ENCODE measurements at places on chromosomes 12 and 14.

GRCh38 chr14:85566603-85567002 is 36.7 kb downstream of the FLRT2 start:
- no peak for DNase-seq

GRCh38 chr12:3470296-3470695 is 20.7 kb upstream of the PRMT8 start:
- DNase-seq = no peak

DNA sequence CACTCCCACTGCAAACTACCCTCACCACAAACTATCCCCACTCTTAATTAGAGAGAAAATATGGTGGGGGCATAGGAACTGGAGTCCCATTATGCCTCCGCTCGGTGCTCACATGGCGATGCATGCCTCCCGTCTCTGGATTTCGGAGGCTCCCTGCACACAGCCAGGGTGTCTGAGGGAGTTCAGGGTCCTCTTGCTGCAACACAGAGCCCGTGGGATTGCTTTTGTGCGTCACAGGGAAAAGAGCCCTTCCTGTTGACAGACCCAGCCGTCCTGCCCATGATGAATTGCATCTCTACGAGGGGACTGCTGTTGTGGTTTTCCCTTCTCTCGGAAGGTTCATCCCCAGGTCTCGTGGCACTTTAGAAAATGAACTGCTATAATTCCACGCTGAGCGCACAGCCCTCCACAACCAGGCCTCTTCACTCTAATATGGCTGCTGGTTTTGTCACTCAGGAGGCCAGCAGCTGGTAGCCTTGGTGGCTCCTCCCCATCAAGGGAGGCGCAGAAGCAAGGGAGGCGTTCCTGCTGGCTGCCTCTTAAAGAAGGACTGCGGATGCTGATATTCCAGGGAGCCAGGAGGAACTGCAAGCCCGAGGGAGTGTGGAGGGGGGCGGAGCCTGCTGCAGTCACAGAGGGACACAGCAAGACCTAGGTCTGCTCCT is 158.0 kb downstream of the KCNA5 start:
- no peak for DNase-seq

DNA sequence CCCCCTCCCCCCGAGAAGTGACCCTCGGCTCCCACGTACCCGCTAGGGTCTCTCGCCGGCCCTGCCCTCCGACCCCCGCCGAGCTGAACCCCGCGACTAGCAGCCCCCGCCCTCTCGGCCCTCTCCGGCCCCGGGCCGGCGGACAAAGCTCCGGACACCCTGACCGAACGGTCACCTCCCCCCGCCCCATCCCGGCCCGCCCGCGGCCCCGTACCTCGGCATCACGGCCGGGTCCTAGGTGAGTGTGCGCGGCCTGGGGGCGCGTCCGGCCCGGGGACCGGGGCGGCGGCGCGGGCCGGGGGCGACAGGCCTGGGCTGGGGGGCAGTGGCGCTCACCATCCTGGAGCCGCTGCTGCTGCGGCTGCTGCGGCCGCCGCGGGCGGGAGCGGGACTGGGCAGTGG is at the start of gene FIGNL2:
FIGNL2 (minus strand) TSS at position 393 of the 402 bp plus-strand sequence. CDS start 26,305 bp downstream, outside the sequence.
- no peak for DNase-seq

DNA sequence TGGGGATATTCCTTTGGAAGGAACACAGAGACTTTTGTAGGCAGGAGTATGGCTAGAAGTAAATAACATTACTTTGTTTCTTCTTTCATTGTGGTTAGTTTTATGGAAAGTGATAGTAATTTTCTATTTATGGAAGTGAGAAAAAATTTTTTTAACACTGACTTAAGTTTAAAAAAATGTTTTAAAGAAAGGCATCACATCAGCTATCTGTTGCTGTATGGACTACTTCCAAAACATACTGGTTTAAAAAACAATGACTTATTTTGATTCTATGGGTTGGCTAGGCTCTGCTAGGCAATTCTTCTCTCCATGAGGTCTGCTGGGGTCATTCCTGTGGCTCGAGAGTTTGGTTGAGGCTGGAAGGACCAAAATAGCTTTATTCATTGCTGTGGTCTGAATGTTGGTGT is 31.7 kb upstream of the SLC38A2 start:
- no peak for DNase-seq

DNA sequence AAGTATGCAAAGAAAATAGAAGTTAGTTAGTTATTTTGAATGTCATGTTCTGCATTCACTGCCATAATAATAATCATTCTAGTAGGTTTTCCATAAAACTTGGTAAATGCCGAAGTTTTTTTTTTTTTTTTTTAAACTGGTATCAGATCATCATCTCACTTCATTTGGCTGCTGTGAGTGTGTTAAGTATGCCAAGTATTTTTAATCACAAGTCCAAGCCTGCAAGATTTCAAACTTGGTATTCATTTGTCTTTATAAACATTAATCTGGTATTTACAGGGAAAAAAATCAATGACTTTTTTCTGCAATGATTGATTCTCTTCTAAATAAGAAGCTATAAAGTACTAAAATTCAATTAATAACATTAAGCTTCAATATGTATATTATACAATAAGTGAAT is 248.9 kb downstream of the CCDC59 start:
- no peak for DNase-seq

DNA sequence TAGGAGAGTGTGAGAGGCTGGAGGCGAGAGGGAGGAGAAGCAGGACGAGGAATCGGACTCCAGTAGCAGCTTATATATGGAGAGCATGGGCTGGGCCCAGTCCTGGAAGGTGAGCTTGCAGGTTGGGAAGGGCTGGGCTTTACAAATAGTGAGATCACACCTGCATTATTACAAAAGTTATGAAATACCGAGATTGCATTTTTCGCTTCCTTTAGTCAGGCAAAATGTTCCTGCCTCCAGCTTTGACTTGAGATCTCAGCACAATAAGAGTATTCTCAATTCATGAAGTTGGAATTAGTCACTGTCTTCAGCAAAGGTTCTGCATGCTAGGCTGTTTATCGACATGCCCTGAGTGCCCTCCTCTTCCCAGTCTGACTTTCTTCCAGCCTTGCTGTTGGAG is at the start of gene KRT6B:
KRT6B (minus strand) TSS at position 46 of the 400 bp plus-strand sequence. CDS start 68 bp downstream, outside the sequence.
- no peak for DNase-seq

GRCh38 chr14:92646952-92647796 is 101.3 kb downstream of the LGMN start:
- DNase-seq = no peak

GRCh38 chr12:88241862-88242570 is 99.9 kb downstream of the TMTC3 start:
- DNase-seq = no peak

GRCh38 chr12:11661491-11662089 is 12.1 kb downstream of the ETV6 start:
- no peak for DNase-seq

DNA sequence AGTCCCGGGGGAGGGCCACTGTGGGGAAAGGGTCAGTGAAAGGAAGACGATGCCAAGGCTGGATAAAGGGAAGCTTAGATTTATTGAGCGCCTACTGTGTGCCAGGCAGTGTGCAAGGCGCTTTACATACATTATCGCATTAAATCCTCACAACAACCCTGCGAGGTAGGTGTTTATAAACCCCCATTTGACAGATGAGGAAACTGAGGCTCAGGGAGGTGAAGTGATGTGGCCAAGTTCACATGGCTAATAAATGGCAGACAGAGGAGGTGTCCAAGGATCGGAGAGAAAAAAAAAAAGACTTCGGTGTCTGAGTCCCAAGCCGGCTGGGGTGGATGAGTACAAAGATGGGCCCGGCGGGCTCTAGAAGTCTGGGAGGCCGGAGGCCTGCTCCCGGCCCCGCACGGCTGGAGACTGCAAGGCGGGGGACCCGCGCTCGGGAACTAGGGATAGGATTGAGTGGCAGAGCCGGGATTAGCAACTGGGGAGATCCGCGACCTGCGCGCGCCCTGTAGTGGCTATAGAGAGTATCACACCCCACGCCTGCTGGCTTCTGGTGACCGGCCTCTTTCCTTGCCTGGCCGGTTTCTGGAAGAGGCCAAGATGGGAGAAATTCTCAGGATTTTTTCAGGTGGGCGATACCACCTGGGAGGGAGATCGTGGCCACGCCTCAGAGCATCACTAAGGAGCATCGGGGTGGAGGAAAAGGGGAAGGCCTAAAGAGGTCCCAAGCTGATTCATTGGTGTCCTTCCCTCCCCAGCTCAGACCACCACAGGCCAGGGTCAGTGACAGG is 3.9 kb downstream of the DDN start:
- no peak for DNase-seq

DNA sequence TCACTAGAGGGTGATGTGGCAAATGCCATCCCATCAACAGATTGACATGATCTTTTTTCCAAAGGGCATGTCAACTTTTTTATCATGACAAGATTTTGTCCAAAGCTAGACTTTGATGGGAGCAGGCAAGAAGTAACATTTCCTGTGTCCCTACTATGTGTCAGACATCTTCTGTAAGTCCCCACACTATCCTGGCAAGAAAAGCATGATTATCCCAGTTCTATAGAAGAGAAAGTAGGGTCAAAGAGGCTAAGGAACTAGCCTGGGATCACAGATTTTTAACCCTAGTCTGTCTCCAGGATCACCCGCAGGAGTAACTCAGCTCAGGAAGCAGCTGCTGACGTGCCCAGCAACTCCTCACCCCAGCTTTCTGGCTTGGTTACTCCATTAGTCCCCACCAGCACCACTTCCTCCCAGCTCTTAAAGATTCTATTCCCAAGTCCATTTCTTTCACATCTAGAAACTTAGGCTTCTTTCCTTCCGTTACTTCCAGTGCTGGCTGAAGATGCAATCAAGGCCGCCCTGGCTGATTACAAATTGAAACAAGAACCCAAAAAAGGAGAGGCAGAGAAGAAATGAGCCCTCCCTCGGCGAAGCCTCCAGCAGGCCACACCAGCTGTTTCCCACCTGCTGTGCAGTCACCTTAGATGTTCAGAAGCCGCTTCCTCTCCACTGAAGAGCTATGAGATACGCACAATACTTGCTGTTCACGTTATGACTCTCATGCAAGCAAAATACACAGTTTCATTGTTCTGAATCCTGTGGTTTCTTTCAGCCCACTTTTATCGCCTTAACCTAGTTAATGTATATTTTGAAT is 6.2 kb downstream of the ISCU start:
- DNase-seq = peak; percentile 53

GRCh38 chr12:2449586-2449985 is 345.2 kb upstream of the FKBP4 start:
- no peak for DNase-seq

- no peak for DNase-seq
These were observed 129.2 kb upstream of the RFLNA start for GRCh38 chr12:124165695-124166094.

- DNase-seq = no peak
These were observed 94.1 kb downstream of the ANO6 start for GRCh38 chr12:45309836-45310626.

- DNase-seq = no peak
These were observed 166.6 kb upstream of the RPL10L start for GRCh38 chr14:46818147-46818546.

GRCh38 chr12:46101485-46101869 is 111.1 kb upstream of the SCAF11 start:
- DNase-seq = no peak

DNA sequence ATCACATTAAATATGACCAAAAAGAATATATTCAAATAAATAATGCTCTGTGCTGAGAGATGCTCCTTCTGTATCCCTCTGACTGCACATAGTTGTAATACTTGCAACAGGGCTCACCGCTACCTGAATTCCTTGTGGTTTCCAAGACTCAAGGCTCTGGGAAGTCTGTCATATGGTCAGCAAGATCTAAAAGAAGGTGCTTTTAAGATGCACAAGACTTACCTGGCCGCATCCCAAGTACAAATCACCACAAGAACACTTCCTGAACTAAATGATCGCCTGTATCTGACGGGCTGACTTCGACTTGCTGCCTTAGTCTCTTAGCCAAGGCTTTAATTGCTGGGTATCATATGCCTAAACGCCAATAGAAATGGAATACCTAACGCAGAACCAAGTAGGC is 67.2 kb downstream of the HECTD4 start:
- no peak for DNase-seq

GRCh38 chr12:124626971-124627411 is 59.6 kb upstream of the NCOR2 start:
- no peak for DNase-seq

DNA sequence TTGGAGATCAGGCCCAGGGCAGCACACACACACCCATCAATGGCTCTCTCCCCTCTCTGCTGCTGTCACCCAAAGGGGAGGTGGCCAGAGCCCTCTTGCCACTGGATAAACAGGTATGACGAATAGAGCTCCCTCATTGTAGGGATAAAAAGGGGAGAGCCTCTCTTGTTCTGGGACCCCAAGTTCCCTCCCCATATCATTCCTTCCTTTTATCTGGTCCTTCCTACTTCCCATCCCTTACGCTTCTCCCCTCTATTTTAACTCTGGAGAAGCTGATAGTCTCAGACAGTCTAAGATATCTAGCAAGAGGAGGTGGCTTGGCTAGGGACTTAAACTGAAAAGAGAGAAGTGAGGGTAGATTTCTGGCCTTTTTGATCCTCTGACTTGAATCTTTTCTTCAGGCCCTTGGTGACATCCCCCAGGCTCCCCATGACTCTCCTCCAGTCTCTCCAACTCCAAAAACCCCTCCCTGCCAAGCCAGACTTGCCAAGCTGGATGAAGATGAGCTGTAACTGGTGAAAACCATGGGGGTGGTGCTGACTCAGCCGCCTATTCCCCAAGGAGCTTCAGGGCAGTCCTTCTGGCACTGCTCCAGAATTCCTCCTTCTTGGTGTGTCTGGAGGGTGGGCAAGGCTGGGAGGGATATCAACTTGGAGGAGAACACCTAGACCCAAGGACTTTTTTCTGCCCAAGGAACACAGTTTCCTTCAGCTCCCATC is 5.3 kb downstream of the ARHGEF25 start:
- no peak for DNase-seq

GRCh38 chr12:124914392-124915238 is at the start of gene UBC:
TSS of gene UBC (minus strand) at chr12:124914650. CDS start at chr12:124913771, 879 bp downstream.
- DNase-seq = peak; percentile 90

DNA sequence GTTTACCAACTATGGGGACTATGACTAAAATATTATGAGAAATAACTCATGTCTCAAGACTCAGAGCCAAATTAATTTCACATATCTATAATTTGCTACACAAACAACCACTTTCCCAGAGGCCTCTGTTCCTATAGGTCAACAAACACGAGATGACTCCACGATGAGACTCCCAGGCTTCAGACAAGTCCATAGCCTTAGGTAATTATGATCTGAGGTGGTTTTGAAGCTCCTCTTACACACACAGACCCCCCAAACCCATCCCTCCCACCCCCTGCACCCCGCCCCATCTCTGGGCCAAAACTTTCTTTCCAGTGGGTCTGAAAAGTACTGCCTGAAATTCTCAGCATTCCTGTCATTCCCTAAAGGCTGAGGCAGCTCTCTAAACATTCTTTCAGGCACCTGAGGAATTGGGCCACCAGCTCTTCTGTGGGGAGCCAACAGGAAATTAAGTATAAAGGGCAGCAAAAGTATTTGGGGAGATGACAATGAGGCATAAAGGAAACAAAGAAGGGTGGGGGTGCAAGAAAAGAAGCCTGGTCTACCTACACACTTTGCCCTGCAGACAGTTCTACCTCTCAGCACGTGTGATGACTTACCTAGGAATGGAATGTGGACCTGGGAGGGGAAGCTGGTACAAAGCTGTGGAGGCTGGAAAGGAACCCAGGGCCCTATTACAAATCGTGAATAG is 143.6 kb downstream of the PAWR start:
- DNase-seq = no peak

GRCh38 chr12:110266980-110267620 is 13.9 kb upstream of the ATP2A2 start:
- no peak for DNase-seq
